Stimulated activated CD8-positive, alpha-beta memory T cell treated with anti-CD3 and anti-CD28 coated beads, Interleukin-7, amount 100 ng/mL, for 48 hours (primary cell): ENCODE measurements at places on chromosomes 12 and 14.

- no peak for DNase-seq
Measured at GRCh38 chr12:66694666-66695613, 16.1 kb upstream of the GRIP1 start.

DNA sequence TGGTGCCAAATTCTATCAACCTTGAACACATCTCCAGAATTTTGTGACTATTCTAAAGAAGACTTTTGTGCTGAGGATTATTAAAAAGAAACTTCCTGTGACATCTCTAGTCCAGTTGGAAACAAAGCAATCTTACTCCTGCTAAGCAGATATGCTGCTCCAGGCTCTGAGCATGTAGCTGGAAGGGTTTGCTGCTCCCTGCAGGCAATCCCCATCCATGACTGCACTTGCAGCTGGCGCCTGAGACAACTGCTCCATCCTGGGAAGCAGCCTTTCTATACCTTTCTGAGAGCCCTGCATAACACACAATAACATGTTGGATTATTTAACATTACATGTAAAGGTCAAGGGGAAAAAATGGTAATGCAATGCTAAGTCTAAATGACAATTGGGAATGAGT is 105.1 kb downstream of the NDUFA12 start:
- DNase-seq, result no peak

- DNase-seq, result no peak
Measured at GRCh38 chr14:86521843-86522242, 991.9 kb downstream of the FLRT2 start.

DNA sequence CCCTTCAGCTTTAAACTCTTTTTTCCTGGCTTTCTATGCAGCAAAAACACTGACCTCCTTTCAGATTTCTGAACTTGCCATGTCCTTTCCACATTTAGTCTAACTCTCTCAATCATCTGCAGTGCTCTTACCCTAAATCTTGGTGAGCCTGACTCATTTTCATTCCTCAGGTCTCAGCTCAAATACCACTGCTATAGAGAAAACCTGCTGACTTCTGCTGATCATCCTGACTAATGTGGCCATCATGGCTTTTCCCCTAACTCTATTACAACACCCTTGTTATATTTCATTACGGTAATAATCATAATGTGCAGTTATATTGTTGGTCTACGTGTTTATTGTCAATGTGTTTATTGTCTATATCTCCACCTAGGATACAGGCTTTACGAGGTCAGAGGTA is 207.3 kb upstream of the OR4E1 start:
- DNase-seq, result no peak

GRCh38 chr12:100427078-100427477 is 46.6 kb upstream of the NR1H4 start:
- DNase-seq, result no peak

DNA sequence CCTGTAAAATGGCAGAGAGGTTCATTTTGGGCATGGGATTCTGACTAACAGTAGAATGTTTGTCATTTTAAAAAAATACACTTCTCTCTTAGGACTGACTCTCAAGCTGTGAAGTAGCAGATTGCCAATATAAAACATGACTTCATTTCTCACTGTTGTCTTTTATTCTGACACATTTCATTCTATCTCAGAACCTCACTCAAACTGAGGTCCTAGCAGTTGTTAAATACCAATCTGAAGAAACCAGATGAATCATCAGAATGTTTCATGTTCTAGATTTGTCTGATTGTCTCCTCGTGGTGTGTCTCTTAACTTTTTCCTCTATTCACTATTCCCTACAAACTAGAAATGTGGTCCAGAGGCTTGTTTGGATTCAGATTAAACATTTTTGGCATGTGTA is 276.5 kb upstream of the NPAS3 start:
- no peak for DNase-seq

- no peak for DNase-seq
Measured at GRCh38 chr14:79279645-79280597, 931.4 kb downstream of the DIO2 start.

DNA sequence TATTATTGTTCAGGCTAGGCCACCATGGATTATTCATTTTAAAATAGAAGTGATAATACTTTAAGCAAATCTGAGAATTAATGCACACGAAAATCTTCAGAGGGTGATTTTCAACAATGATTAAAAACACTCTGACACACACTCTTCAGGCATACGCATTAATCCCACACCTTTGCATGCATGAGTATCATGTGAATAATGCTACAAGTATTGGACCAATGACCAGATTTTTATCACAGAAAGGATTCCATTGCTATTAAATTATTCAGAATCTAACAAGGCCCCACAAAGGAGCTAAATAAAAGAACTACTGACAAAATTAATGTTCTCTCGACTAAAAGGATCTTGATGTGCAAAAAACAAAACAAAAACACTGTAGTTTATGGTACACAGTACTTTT is 11.1 kb downstream of the EPS8 start:
- DNase-seq, result no peak

DNA sequence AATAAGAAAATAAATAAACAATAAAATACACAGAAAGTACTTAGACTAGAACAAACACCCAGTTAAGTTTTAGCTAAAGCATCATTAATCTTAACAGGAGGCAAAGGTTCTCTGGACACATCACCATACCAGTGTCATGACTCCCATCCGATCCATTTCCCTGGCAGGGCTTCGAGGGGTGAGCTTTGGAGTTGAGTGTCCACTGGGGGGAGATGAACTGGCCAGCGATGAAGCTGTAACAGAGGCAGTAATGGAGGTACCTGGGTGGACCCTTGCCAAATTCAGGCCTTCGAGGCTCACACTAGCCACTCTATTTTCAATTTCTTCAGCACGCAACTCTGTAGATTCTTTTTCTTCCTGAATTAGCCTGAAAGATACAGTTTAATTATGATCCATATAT is 269.5 kb downstream of the ACSS3 start:
- no peak for DNase-seq

GRCh38 chr12:117090816-117091711 is 8.2 kb downstream of the TESC start:
- DNase-seq, result no peak

DNA sequence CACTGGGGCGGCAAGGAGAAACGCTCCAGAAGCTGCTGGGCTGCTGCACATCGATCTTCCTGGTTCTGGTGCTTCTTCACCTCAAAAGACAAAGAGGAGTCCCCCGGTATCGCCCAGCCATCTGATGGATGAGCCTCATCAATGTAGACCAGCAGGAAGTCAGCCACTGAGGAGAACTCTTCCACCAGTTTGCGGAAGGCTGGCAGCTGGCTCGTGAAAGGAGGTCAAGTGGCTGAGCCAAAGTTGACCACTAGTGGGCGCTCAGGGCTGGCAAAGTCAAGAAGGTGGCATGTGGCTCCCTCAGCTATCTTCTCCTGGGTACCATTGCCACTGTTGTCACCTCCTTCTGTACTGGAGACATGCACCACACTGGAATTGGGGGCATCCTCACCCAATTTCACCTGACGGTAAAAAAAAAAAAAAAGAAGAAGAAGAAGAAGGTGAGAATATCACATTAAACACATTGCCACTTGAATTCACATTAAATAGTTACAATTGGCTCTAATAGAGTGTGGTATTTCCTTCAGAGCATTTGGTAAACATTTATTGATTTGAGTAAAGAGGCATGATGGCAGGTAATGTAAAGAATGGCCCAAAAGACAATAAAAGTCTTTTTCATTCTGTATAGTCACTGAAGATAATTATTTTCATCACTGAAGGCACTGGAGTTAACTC is 8.3 kb downstream of the DIO2 start:
- no peak for DNase-seq

- DNase-seq, result no peak
Measured at GRCh38 chr12:57604992-57605810, 577 bp downstream of the DTX3 start.

DNA sequence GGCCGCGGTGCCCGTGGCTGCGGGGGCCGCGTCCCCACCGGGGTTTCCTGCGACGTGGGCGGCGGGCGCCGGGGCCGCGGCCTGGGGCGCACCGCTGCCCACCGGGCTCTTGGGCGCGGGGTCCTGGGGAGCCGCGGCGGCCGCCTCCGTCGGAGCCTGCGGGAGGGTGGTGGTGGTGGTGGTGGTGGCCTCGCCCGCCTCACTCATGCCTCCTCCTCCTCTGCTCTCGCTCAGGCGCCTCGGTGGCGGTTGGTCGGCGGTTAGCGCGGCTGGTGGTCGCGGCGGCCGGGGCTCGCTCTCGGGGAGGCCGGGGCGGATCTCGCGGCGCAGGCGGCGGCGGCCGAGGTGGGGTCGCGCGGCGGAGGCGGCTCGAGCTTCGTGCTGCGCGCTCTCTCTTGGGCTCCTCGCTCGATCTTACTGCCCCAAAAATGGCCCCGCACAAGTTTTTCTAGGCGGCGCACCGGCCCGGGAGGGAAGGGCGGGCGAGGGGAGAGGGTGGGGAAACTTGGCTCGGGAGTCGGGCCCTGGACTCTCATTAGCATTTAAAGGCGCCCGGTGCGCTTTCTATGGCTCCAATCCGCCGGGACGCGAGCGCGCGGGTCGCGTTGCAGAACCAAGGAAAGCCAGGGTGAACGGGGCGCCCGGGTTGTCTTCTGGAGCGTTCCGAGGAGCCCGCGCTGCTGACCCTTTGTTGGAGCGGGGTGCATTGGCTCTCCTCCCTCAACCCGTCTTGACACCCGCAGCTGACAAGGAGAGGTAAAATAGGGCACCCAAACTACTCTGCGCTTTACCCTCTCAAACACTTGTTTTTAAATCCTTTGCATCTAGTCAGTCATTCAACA is at the start of gene YBX3:
TSS of gene YBX3 (minus strand) at position 419 of the 842 bp plus-strand sequence. CDS start at position 207, 212 bp downstream.
- DNase-seq, result peak; percentile 37

DNA sequence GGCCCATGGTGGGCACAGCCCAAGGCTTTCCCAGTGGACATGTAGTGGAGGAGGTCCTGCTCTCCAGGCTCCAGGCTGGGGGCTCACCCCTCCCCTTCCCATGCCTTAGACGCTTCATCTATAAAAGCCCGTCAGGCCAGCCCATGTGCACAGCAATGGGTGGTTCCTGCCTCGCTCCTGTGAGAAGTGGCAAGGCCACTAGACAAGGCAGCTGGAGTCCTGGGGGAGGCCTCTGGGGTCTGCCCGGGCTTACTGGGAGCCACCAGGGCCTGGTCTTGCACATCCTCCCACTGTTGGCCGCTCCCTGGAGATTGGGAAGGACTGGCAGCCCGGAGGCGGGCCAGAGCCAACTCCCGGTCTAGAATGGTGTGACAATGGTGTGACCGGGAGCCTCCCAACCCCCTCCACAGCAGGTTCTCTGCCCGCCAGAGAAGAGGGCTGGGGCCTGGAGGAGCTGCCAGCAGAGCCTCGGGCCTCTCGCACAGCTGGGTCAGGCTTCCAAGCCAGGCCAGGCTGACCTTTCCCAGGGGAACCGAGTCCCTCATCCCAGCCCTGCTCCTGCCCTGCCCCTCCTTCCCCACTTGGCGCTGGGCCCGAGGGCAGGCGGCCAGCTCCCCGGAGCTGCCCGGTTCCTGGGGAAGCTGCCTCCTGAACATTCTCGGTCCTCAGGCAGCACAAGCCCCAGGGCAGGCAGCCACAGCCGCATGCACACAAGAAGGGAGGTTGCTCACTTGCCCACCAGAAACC is 97.9 kb downstream of the RFLNA start:
- DNase-seq, result no peak

GRCh38 chr12:34347367-34347766 is 325.1 kb downstream of the ALG10 start:
- no peak for DNase-seq

- no peak for DNase-seq
Measured at GRCh38 chr12:65121049-65121955, at the start of gene WIF1. TSS of gene WIF1 (minus strand) at chr12:65121305. CDS start at chr12:65121191, 114 bp downstream.

DNA sequence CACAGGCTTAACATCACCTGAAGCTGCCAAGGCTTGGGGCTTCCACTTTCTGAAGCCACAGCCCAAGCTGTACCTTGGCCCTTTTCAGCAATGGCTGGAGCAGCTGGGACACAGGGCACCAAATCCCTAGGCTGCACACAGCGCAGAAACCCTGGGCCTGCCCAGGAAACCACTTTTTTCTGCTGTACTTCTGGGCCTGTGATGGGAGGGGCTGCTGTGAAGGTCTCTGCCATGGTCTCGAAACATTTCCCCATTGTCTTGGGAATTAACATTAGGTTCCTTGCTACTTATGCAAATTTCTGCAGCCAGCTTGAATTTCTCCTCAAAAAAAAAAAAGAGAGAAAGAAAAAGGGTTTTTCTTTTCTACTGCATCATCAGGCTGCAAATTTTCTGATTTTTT is 219.1 kb downstream of the RPL10L start:
- no peak for DNase-seq

GRCh38 chr12:20077618-20078017 is 290.7 kb upstream of the PDE3A start:
- DNase-seq, result no peak

DNA sequence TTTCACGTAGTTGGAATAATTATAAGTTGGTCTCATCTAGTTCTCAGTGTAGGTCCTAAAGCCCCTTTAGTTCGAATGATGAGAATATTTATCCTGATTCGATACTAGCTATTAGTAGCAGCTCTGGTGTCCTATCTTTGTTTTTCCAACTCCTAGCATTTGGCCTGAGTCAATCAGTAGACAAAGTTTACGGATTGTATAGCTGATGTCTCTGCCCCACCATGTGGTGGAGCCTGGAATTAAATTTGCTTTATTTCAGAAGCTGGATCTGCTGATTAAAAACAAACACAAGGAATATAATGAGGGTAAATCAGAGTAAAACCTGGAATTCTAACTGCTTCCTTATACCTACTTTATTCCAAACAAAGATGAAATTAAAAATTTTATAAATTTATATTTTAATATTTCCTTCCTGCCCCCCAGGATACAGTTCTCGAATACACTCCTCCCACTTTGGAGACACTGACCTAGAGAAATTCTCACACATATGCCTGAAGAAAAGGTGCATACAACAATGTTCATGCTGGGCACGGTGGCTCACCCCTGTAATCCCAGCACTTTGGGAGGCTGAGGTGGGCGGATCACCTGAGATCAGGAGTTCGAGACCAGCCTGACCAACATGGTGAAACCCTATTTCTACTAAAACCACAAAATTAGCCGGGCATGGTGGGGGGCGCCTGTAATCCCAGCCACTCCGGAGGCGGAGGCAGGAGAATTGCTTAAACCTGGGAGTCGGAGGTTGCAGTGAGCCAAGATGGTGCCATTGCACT is 7.6 kb upstream of the BRMS1L start:
- no peak for DNase-seq

- no peak for DNase-seq
Measured at GRCh38 chr14:63890553-63890952, 37.7 kb downstream of the SYNE2 start.

DNA sequence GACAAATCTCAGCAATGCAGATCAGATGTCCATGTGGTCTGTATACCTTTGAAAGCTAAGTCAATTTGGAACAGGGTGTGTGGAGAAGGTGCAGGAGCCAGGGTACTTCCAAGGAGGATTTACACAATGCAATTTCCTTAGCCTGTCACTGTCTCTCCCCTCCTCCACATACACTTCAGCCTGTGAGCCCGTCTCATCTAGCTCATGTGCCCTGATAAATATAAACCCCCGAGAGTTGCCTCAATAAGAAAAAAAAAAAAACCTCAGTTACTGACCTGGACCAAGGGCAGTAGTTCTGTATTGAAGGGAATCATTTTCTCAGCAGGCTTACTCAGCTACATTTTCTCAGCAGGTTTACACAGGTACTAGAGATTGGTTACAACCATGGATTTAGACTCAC is 132.1 kb upstream of the PELI2 start:
- no peak for DNase-seq

GRCh38 chr14:93240678-93241000 is 33.6 kb downstream of the UBR7 start:
- no peak for DNase-seq

- no peak for DNase-seq
Measured at GRCh38 chr14:52263190-52263589, 4.3 kb upstream of the PTGDR start.

GRCh38 chr12:6465467-6466183 is 4.9 kb downstream of the VAMP1 start:
- DNase-seq, result no peak

- DNase-seq, result no peak
Measured at GRCh38 chr12:131348231-131348630, 362.7 kb upstream of the SFSWAP start.

GRCh38 chr12:60577607-60578006 is 981.8 kb downstream of the SLC16A7 start:
- no peak for DNase-seq
